ENCODE measurements at places on chromosomes 12 and 14.

DNA sequence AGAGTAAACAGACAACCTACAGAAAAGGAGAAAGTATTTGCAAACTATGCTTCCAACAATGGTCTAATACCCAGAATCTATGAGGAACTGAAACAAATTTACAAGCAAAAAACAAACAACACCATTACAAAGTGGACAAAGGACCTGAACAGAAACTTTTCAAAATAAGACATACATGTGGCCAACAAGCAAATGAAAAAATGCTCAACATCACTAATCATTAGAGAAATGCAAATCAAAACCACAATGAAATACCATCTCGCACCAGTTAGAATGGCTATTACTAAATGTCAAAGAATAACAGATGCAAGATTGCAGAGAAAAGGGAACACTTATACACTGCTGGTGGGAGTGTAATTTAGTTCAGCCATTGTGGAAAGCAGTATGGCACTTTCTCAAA, 125.8 kb downstream of the C12orf42 start:
- DNase-seq: no peak

DNA sequence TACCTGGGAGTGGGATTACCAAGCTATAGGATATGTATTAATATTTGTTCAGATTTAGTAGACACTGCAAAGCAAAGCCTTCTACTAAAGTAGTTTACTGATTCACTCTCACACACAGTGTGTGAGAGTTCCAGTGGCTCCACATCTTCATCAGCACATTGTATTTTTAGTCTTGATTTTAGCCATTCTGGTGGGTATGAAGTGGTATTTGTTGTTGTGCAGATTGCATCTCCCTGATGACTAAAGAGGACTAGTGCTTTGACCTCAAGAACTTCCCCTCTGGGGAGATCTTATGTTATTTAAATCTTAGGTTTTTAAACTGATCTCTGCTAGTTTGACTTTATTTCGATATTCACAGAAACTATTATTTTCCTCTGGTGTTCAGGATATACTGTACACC, 479.7 kb upstream of the RGS6 start:
- no peak for DNase-seq

- no peak for DNase-seq
Observed at GRCh38 chr12:106078358-106079010, 60.3 kb downstream of the NUAK1 start.

DNA sequence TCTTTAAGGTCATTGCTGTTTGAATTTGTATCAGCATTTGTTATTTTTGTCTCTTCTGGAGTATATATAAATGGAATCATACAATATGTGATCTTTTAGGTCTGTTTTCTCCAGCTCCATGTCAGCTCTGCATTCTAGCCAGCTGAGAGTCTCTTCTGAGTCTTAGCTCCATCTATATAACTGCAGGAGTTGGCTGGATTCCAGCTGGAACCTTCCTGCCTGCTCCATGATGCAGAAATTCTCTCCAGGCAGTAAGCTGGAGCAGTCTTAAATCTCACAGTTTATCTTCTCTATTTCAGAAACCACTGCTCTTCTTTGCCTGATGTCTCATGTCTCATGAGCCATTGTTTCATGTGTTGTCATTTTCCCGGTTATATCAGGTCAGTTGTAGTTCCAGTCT, 827.6 kb downstream of the NRXN3 start:
- no peak for DNase-seq

- DNase-seq: no peak
Observed at GRCh38 chr12:92629349-92630065, 73.3 kb upstream of the PLEKHG7 start.

- no peak for DNase-seq
Observed at GRCh38 chr14:37474191-37474590, 120.9 kb downstream of the FOXA1 start.

- no peak for DNase-seq
Observed at GRCh38 chr14:85732031-85732430, 202.1 kb downstream of the FLRT2 start.

DNA sequence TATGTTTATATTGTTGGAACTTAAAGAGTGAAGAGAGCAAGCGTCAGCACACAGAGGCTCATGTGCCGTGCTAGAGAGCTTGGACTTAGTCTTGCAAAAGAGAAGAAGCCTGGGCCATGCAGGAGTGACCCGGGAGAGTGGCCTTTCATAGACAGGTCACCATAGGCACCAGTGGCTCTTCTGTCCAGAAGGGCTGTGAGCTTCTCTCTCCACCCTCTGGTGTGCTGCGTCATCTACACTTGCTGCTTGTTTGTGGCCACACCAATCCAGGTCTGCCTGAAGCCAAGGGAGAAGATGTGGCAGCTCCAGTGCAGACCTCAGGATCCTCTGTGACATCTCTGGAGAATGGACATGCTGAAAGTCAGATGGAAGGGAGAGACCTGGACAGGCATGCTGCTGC, 74.4 kb downstream of the NTF3 start:
- no peak for DNase-seq

- no peak for DNase-seq
Observed at GRCh38 chr12:19630536-19630935, 191.2 kb downstream of the AEBP2 start.

GRCh38 chr14:91170504-91171121, 56.7 kb downstream of the DGLUCY start:
- no peak for DNase-seq

DNA sequence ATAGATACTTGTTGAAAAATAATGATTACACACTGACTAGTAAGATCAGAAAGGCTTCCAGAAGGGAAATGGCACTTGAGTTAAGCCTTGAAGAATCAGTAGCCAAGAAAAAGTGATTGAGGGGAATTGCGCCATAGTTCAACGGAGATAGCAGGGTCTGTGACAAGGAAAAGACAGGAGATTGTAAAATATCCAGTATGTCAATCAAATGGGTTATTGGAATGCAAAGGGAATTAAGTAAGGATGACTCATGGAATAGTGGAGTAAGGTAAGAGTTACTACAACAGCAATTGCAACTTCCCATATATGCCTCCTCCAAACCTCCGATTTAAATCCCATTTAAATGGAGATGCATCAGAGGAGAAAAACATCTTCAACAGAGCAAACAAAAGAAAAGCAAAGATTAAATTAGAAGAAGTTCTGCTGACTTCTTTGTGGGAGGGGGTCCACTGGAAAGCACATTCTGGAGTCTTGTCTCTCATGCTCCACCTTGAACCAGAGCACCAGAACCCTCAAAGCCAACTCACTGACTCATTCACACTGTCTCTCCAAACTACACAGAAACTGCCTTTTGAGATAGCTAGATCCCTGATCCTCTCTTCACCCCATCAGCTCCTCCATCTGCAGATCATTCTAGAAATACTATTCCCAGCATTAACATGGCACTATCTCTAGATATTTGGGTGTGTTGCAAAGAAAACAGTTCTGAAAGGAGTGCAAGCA, 138.2 kb downstream of the NUAK1 start:
- no peak for DNase-seq

DNA sequence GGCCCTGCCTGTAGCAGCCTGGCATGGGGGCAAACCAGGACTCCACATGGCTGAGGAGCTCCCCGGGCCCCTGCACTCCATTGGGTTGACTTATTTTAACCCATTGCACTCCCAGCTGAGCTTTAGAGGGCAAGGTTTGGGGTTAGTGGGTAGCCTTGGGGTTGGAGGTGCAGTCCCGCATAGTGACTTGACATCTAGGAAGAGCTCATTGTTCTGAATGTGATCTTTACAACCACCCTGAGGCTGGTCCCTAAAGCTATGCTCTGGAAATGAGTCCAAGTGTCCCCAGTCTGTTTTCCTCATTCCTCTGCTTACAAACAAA, 36.4 kb downstream of the NFKBIA start:
- DNase-seq: no peak

DNA sequence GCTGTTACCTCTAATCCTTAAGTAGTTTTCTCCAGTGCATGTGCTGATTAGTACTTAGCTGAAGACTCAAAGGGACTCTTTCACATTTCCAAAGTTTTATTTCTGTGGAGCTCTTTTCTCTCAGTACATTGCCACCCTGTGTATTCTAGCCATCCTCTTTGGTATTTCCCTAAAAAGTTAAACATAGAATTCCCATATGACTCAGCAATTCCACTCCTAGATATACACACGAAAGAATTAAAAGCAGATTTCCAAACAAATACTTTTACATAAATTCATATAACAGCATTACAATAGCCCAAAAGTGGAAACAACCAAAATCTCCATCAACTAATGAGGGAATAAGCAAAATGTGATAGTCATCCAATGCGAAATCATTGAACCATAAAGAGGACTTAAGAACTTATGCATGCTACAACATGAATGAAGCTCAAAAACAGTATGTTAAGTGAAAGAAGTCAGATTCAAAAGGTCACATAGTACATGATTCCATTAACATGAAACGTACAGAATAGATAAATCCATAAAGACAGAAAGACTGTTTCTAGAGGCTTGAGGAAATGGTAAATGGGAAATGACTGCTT, 9.0 kb upstream of the NOVA1 start:
- no peak for DNase-seq

DNA sequence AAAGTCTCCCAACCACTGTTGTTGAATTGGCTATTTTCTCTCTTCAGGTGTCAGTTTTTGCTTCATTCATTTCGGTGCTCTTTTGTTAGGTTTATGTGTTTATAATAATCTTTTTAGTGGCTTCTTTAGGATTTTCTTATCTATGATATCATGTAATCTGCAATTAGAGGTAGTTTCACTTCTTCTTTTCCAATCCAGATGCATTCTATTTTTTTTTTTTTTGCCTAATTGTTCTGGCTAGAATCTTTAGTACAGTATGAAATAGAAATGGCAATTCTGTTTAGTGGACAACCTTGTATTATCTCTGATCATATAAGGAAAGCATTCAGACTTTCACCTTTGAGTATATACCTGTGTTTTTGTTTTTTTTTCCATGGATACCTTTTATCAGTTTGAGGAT, 17.4 kb downstream of the CNOT2 start:
- DNase-seq: no peak

DNA sequence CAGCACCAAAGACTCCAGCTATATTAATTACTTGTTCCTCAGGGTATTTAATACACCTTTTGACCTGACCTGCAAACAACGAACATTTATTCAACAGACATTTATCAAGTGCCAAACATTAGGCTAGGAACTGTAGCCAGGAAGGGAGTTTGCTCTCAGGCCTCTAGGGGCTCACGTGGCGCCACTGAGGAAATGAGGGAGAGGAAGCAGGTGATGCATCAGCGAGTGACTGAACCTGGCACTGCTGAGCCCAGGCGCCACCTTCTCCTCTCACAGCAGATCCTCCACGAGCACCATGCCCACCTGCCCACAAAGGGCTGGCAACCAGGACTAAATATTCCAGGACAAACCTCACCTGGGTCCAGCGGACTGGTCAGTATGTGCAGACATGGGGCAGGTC, 50.2 kb downstream of the SETD3 start:
- peak; percentile 6 for DNase-seq

DNA sequence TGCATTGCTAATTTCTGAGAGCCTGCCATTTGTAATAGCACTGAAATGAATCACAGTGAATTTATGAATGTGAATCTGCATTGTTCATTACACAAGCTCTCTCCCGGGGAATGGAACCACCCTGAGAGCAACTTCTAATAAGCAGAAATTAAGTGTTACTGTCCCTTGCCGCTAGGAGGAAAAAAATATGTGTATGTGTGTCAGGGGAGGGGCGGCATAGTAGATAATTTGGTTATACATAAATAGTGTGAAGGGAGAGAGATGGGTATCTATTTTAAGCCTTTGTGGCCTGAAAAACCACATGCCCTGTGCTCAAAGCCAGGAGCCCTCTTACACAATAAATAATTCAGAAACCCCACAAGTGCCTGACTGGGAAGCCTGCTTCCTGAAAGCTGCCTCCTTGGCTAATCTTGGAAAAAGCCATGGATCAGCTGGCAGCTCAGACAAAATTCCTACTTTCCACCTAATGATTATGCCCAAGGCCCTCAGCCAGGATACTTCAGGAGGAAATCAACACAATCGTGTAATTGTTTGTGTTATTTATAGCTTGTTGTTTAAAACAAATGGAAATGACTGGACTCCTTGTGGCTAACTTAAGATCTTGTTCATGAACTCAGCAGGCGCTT, 366.2 kb upstream of the KITLG start:
- no peak for DNase-seq

DNA sequence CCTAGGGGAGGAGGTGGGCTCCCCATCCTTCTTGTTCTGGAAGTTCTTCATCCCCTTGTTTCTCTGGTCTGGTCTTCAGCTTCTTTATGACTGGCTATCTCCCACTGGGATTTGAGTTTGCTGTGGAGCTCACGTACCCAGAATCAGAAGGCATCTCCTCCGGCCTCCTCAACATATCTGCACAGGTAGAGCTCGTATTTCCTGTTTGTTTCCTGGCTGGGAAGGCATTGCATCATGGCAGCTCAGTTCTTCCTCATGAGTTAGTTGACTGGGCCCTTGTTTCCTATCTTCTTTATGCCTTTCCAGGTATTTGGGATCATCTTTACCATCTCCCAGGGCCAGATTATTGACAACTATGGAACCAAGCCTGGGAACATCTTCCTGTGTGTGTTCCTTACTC, 19.8 kb downstream of the ERG28 start:
- no peak for DNase-seq

GRCh38 chr12:107126796-107127481, 33.6 kb upstream of the CRY1 start:
- no peak for DNase-seq

- no peak for DNase-seq
Observed at GRCh38 chr14:34087571-34087970, 136.7 kb upstream of the EGLN3 start.

DNA sequence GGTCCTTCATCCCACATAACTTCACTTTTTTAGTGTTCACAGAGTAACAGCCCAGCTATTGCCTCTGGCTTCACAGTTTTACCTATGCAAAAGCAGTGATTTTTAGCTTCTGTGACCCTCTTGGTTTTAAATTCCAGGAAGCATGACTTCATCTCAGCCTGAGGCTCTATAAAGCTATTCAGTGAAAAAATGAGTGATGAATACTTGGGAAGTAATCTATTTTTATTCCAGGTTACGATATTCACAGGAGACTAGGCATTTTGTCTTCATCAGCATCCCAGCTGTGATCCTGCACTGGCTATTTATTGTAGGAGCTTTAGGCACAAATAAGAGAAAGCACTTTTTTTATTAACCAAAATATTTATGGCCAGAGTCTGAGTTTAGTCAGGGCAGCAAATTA, 164.8 kb downstream of the SNAPC1 start:
- DNase-seq: no peak

- DNase-seq: no peak
Observed at GRCh38 chr12:128583453-128583852, 240.3 kb downstream of the SLC15A4 start.

- DNase-seq: peak; percentile 21
Observed at GRCh38 chr14:24366721-24367513, 1.1 kb upstream of the NFATC4 start.

- no peak for DNase-seq
Observed at GRCh38 chr14:92404018-92404417, 81.1 kb downstream of the SLC24A4 start.

GRCh38 chr12:99282624-99283023, 364.9 kb upstream of the GARIN6 start:
- DNase-seq: no peak

DNA sequence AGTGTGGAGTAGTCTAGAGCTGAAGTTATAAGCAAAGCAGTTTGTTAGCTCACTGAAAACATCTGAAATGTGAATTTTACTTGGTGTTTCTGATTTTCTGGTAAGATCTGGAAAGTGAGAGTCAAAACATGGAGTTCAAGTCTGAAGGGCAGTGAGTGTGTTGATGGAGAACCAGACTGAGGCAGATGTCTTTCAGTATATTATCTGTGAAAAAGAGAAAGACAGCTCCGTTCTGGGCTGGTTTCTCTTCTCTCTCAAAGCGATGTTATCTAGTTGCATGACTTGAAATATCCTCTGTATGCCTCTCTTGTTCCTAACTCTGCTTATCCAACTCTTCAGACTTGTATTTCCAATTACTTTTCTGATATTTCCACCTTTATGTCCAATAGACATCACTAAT, 381.9 kb upstream of the RGS6 start:
- DNase-seq: no peak

- peak; percentile 76 for DNase-seq
Observed at GRCh38 chr12:109432842-109433304, 44.2 kb downstream of the KCTD10 start.
